ENCODE measurements at places on chromosomes 13 and 19. TPM values are rescaled to one million over a fixed set of nuclear protein-coding genes. Genes with fewer than 3 reads are reported as not detected.

DNA sequence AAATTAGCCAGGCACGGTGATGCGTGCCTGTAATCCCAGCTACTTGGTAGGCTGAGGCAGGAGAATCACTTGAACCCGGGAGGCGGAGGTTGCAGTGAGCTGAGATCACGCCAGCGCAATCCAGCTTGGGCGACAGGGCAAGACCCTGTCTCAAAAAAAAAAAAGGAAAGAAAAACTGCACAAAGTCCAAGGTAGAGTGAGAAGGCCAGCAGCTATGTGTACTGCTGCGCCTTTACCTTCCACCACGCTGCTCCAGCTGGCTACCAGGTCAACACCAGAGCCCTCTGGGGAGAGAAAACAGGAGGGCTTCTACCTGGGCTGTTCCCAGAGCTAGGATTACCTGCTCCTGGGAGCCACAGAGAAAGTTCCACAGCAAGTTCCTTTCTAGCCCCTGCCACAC, 3.2 kb downstream of the ELL start:
- DNase-seq, result no peak

DNA sequence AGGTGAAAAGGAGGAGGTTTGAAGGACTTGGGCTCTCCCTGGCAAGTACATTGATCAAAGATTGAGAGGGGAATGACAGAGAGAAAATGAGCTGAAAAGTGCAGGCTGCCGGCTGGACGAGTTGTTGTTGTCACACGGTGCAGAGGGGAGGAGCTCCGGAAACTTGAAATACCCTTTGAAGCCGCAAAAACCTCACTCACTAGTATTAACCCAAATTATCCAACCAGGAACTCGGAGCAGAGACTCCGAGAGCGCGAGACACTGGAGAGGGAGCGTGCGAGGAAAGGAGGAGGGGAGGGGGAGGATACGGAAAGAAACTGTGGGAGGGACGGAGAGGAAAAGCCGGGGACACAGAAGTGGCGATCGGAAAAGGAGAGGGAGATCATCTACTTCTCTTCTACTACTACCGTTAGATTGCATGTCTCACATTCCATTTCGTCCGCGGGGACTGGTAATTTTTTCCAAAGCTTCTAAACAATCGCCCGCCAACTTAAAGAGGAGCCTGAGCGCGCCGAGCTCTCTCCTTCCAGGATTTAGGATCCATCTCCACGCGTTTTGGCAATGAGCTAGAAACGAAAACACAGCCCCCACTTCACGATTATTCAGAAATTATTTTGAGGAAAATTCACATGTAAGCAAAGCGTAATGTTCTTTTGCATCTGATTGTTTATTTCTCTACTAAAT, at the start of gene DACH1:
Gene DACH1, minus strand, starts transcription at position 74 of the 684 bp plus-strand sequence.
- peak; percentile 71 for DNase-seq

Gene CCDC169
- 17.8 TPM for total RNA-seq

DNA sequence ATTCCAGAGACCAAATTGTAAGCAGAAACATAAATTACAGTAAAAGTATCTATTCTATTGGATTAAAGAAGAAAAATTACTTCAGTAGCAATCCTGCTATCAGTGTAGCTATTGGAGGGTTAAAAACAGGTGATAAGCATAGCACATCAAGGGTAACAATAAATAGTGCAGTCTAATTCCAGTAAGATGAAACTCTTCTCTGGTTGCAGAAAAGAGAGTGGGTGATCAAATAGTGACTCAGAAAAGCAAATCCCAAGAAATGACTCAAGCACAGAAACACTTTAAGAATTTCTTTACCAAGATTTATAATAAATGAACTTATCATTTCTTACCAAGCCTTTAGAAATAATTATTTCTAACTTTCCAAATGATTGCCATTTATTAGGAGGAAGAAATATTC, 135.7 kb downstream of the LMO7 start:
- no peak for DNase-seq

- no peak for DNase-seq
Observed at GRCh38 chr13:39407786-39408185, 195.2 kb downstream of the LHFPL6 start.

DNA sequence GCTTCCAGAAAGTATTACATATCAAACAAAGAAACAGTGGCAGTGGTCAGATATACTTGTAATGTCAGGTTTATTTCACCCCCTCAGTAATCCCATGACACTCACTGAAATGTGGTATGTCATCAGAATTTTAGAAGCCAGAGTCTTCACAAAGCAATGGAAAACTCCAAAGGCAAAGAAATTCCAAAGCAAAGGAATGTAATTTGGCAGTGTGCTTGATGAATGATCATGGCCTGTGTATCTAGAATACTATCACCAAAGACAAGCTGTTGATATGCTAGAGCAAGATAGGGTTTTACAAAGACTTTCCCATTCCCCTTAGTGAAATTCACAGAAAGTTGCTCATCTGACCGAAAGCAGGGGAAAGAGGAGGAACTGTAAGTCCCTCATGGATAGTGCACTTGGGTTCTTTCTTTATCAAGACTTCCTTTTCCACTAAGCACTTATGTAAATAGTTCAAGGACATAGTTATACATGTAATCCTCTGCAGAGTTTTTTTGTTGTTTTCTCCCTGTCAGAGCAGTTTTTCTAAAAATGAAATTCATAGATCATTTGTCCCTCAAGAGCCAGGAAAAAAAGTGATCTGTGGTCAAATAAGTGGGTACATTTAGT, 243.4 kb downstream of the NHLRC3 start:
- DNase-seq, result no peak

DNA sequence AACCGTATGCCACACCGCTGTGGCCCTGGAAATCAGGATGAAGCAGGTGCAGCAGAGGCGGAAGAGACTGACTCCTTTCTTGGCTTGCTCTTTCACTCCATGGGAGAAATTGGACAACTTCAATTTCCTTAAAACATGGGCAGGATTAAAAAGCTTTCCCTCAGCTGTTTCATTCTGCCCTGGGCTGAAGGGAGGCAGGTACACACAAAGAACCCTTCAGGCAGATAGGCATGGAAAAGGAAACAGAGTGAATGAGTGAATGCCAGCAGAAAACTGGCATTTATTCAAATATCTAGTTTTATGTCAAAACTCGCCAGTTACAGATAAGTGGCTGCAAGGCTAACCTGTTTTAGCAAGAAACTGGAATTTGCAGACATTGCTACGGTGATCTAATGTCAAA, 71.0 kb upstream of the SLC15A1 start:
- no peak for DNase-seq

DNA sequence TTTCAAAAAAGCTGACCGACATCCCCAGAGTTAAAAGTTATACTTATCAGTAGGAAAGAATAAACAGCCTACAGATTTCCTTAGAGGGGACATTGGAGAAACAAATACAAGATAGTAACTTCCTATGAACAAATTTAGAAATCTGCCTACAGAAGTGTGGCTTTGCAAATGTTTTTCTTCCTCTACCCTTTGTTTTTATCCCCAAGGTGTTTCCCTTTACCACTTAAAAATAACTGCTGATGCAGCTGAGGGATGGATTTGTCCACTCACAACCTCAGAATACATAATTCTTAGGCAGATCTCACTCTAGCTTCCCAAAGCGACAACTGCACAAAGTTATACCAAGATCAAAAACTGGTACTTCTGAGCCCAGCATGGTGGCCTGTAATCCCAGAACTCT, 20.9 kb downstream of the MED4 start:
- DNase-seq, result no peak

DNA sequence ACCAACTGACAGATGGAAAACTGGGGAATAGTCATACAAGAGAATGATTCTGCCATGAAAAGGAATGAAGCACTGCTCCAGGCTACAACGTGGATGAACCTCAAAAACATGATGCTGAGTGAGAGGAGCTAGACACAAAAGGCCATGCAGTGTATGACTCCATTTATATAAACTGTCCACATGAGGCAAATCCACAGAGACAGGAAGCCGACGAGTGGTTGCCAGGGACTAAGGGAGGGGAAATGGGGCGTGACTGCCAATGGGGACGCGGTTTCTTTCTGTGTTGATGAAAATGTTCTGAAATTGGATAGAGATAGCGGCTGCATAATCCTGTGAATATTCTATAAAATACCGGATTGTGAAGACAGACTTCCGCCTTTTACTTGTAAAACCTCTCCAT, 10.2 kb downstream of the SMIM7 start:
- no peak for DNase-seq
